ENCODE measurements at places on chromosomes 6 and 20. TPM values are rescaled to one million over a fixed set of nuclear protein-coding genes. Genes with fewer than 3 reads are reported as not detected.
A peak's percentile ranks its signal among the peaks of the same experiment; 100 is the strongest.

GRCh38 chr6:72699159-72699558 is 77.3 kb downstream of the KCNQ5 start:
- DNase-seq: no peak

DNA sequence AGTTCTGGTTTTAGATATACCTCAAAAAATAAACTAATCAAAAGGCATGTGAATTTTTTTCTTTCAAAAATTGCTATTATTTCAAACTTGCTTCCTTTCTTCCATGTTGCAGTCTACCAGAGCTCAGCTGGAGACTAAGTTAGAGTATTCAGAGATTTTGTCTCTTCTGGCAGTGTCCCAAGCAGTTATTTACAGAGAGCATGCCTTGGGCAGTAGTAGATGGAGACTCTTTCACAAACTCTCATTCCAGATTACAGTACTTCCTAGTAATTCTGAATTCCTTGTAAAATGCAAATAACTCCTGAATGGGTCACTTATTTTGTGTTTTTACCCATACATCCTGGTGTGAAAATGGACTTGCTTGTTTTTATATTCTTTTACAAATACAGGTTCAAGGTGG is 703.4 kb downstream of the EPHA7 start:
- peak; percentile 10 for DNase-seq

GRCh38 chr6:170223718-170224693 is 66.9 kb downstream of the DLL1 start:
- no peak for DNase-seq

DNA sequence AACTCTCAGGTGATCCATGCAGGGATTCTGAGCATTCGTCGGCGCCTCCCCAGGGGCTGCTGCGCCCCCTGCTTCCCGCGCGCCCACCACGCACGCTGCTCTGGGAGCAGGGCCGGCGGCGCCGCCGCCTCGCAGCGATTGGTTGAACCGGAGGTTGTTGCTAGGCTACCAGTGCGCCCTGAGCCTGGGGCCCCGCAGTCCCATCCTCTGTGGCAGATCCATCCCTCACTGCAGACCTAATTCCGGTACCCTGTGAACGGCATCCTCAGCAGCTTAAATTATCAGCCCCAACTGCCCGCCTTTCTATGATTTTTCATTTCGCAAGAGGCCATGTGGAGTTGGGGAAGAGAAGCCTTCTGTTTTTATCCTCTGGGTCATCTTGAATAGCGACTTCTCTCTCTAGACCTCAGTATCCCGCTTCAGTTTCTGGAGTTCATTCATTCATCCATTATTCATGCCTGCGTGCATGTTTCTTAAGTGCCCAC is 15.4 kb downstream of the PNPLA1 start:
- DNase-seq: no peak

Gene FUCA2
- 62.2 TPM for polyA plus RNA-seq

Data from renal pelvis (tissue), 12 donors.